ENCODE measurements at places on chromosomes 1 and 21.

GRCh38 chr1:161068306-161069234, 1.1 kb downstream of the ARHGAP30 start:
- no peak for DNase-seq

- no peak for DNase-seq
Measured at GRCh38 chr1:183602510-183602909, 12.3 kb upstream of the NCF2 start.

- peak; percentile 36 for DNase-seq
Measured at GRCh38 chr1:158035976-158036583, 42.6 kb downstream of the KIRREL1 start.

GRCh38 chr1:173489149-173489600, 12.0 kb downstream of the PRDX6 start:
- no peak for DNase-seq

GRCh38 chr1:201405484-201405831, 6.3 kb upstream of the LAD1 start:
- no peak for DNase-seq

GRCh38 chr1:81797701-81798100, 3.0 kb upstream of the ADGRL2 start:
- DNase-seq = no peak

GRCh38 chr1:212477680-212478466, 45.2 kb downstream of the NENF start:
- no peak for DNase-seq

- no peak for DNase-seq
Measured at GRCh38 chr21:43343992-43344886, 82.7 kb downstream of the SIK1 start.

DNA sequence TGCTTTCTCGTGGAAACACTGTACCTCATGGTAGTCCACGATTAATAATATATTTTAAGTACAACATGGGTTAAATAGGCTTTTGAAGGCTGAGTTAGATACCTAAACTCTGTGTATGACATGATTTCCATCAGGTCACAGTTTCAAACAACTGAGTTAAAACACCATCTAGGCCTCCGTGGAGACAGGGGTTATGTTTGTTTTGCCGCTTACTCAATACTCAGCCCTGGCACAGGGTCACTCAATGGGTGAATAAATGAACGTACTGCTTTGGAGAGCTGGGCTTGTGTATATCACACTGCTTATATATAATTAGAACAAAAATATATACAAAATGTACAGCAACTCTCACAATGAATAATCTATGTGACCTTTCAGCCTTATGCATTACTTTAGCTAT, 72.5 kb downstream of the PLPPR5 start:
- no peak for DNase-seq

DNA sequence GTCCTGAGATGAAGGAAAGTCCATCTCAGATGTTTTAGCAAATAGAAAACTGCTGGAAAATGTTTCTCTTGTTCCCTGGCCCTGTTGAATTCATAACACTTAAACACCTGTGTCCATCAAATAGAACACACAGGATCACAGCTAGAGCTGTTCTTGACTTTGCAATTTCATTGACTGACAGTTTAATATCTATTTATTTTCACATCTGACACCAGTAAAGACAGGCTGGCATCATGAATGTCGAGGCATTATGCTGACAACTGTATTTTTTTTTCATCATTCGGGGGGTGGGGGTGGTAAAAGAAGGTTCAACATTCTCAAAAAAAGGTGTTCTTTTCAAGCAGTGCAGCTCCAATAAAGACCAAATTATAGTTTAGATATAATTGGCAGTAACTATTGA, 591.2 kb upstream of the PTBP2 start:
- no peak for DNase-seq

DNA sequence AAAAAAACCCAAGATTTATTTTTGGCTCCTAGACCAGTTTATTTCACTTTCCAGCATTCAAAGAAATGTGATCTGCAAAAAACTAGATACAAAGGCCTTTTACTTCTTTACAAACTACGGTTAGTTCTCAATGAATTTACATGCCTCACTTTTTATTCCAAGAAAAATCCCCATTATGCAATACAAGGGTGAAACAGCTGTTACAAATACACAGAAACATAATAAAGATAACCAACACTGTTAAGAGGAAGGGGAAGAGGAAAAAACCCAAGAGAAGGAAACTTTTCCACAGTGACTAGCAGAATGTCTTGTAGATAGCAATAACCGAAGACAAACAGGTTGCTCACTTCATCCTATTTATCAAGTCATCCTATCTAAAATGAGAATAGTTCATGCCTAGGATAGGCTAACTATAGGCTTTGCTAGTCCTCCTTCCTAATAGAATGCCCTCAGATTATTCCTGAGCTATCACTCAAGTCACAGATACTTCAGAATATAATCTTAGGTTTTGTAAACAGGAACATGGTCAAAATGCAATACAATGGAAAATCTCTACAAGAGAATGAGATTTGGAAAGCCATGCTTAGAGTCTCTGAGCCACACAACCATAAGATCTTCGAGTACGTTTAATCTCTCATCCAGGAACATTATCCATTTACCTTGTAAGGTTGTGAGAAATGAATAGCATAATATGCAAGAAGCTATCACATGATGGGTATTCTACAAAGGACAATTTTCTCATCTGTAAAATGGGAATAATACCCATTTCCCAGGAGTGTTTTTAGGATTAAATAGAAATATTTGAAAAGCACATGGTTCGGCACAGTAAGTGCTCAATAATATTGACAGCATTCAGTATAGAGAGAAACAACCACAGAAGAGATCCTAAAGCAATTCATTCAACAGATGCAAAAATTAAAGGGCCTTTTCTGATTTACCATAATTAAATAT, 5.4 kb downstream of the PNRC2 start:
- no peak for DNase-seq

DNA sequence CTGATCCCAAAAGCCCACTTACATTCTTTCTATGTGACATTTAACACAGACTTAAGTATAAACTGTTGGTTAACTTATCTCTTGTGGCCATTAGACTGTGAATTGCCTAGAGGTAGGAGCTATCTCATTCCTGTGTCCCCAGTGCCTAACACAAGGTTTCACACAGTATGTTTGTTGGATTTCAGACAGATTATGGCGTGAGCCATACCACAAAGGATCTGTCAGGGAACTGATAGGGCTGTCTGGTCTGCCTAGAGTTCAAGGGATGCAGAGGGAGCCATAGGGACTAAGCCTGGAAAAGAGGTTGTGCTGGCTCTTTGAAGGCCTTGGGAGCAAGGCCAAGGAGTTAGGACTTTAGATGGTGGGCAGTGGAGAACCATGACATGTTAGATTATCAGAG, 40.0 kb downstream of the MEF2D start:
- DNase-seq = no peak

- no peak for DNase-seq
Measured at GRCh38 chr1:212247179-212247721, 38.0 kb upstream of the PPP2R5A start.

DNA sequence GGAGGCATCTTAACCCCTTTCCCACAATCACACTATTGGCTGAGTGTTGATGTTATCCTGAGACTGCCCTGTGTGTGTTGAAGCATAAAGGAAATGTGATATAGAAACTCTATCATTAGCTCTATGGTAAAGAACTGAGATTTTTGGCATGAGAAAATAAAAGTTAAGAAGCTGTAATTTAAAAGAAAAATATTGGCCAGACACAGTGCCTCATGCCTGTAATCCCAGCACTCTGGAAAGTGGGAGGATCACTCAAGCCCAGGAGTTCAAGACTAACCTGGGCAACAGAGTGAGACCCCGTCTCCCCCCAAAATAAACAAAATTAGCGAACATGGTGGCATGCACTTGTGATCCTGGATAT, 14.2 kb upstream of the RIPK4 start:
- no peak for DNase-seq

DNA sequence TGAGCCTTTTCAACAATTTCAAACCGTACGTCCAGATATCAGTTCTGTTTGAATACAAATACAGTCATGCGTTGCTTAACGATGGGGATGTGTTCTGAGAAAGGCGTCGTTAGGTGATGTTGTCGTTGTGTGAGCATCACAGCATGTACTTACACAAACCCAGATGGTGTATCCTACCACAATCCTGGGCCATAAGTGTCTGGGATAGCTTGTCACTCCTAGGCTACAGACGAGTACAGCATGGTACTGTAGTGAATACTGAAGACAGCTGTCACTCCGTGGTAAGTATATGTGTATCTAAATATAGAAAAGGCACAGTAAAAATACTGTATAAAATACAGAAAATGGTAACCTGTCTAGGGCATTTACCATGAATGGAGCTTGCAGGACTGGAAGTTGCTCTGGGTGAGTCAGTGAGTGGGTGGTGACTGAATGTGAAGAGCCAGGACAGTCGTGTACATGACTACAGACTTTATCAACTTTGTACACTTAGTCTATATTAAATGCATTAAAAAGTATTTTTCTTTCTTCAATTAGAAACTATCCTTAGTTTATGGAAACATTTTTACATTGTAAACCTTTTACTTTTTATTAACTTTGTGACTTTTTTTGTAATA, 10.5 kb upstream of the OR2W3 start:
- no peak for DNase-seq

GRCh38 chr1:155719703-155720102, 30.8 kb downstream of the DAP3 start:
- DNase-seq = no peak

GRCh38 chr1:185271921-185272320, 45.1 kb downstream of the IVNS1ABP start:
- no peak for DNase-seq

GRCh38 chr1:41536361-41536802, 51.9 kb upstream of the EDN2 start:
- DNase-seq = no peak

DNA sequence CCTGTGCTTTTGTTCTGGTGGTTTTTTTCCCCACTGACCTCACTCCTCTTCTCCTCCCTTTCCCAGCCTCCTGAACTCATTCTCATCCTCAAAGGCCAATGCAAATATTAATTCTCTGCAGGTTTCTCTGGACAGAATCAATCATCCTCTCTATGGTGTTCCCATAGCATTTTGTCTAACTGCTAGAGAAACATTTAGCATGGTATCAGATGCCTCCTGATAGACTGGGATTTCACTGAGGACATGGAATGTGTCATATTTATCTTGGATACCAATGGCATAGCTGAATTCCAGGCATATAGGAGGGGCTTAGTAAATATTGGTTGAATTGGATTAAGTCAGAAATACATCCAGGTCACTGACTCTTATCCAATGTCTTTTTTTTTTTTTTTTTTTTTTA, 46.1 kb upstream of the SRP9 start:
- DNase-seq = no peak

- no peak for DNase-seq
Measured at GRCh38 chr1:50023292-50024159, at the start of gene AGBL4. Gene AGBL4 (minus strand): TSS chr1:50023954.

DNA sequence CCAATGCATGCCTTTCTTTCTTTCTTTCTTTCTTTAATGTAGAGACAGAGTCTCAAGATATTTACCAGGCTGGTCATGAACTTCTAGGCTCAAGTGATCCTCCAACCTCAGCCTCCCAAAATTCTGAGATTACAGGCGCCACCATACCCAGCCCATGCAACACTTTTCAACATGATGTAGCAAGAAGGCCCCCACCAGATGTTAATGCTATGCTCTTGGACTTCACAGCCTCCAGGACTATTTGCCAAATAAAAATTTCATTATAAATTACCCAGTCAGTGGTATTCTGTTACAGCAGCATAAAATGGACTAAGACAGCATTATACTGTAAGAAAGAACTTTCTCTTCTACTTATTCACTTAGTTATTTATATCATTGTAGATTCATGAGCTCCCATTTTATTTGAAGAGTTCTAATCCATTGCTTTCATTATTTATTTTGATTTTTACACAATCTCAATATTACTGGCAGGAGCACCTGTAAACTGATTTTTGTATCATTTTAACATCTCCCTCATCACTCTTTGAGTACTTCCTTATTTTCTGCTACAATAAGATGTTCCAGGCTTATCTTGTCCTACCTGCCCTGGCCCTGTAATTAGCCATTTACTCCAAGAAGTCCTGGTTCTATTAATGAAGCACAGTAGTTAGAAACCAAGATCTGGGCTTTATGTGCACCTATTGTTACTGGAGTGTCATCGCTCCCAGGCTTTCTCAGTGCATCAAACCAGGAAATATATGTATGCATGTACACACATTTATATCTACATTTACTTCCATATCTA, 4.8 kb upstream of the RCSD1 start:
- no peak for DNase-seq

GRCh38 chr1:42266253-42267135, 68.5 kb downstream of the FOXJ3 start:
- DNase-seq = no peak

GRCh38 chr21:43818685-43819084, 29.3 kb downstream of the RRP1 start:
- DNase-seq = no peak

DNA sequence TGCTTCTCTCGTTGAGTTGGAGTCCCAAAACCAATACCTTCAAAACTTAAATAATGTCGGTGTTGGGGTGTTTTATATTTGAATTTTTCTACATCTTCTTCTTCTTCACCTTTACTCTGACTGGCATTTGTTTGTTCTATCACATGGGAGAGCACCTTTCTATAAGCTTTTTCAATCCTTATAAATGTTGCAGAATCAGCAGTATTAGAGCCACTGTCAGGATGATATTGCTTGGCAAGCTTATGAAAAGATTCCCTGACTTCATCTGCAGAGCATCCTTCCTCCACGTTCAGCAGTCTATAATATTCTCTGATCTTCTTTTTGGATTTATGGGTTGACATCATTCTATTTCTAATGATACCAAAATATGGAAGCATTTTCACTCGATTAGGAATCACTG, 2.6 kb downstream of the DNAJC28 start:
- DNase-seq = no peak

GRCh38 chr1:31782421-31783410, 18.6 kb upstream of the ADGRB2 start:
- DNase-seq = no peak

DNA sequence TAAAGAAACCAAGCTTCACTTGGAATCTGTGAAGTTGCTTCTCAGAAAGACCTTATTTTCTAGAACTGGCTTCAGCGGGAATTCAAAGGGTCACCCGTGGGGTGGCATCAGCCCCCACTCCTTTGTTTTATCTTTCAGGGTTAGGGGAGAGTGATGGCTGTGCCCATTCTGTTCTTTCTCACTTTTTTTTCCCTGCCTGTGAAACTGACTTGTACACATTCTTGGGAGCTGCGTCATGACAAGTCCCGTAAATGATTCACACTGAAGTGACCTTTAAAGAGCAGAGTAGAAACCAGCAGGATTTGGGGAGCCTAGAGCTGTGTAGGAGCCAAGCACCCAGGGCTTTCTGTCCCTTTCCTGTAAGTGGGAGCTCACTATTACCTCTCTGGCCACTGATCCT, 43.8 kb downstream of the SLC44A3 start:
- DNase-seq = peak; percentile 76

- no peak for DNase-seq
Measured at GRCh38 chr1:27994060-27994459, 34.3 kb downstream of the XKR8 start.

- no peak for DNase-seq
Measured at GRCh38 chr21:25838809-25839208, 104.0 kb downstream of the GABPA start.

GRCh38 chr1:63501256-63501655, 21.8 kb downstream of the ITGB3BP start:
- no peak for DNase-seq

Data from AG09319 (cell line).